Activated naive CD4-positive, alpha-beta T cell treated with anti-CD3 and anti-CD28 coated beads, Interleukin-2, amount 50 U/mL, for 72 hours (primary cell): ENCODE measurements at places on chromosomes 5 and 9. TPM values are rescaled to one million over a fixed set of nuclear protein-coding genes. Genes with fewer than 3 reads are reported as not detected.

DNA sequence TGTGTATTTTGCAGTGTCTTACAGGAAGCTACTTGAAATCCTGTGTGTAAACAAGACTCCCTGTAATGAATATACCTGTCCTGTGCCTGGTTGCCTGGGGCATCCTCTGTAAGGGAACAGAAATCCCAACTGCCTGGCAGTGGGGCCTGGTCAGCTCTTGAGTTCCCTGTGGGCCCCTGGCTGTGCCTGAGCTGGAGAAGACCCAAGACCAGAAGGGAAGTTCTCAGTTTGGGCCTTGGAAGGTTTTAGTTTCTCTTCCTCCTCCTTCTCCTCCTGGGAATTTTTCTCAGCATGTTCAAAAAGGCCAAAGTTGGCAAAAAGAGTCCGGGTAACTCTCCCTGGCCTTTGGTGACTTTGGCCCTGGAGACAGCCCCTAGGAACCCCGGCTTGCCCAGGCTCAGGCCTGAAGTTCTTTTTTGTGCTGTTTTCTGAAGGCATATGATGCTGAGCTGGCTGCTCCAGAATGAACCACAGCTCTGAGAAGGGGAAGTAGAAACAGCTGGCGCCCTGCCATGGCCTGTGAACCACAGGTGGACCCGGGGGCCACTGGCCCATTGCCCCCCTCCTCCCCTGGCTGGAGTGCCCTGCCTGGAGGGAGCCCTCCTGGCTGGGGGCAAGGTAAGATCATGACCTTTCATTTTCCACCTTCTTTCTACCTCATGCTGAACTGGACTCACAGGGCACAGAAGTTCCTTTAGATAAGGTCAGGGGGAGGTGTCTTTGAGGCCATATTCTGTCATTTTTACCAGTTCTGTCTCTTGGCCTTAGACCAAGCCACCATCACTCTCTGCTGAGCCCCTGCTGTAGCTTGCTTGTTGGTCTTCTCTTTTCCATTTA lies 5.8 kb downstream of the TMEM268 start:
- DNase-seq, result no peak

- DNase-seq, result no peak
These were observed 12.5 kb downstream of the RGS3 start for GRCh38 chr9:113475992-113476391.

- no peak for DNase-seq
These were observed 26.7 kb downstream of the RNF145 start for GRCh38 chr5:159182691-159183090.

DNA sequence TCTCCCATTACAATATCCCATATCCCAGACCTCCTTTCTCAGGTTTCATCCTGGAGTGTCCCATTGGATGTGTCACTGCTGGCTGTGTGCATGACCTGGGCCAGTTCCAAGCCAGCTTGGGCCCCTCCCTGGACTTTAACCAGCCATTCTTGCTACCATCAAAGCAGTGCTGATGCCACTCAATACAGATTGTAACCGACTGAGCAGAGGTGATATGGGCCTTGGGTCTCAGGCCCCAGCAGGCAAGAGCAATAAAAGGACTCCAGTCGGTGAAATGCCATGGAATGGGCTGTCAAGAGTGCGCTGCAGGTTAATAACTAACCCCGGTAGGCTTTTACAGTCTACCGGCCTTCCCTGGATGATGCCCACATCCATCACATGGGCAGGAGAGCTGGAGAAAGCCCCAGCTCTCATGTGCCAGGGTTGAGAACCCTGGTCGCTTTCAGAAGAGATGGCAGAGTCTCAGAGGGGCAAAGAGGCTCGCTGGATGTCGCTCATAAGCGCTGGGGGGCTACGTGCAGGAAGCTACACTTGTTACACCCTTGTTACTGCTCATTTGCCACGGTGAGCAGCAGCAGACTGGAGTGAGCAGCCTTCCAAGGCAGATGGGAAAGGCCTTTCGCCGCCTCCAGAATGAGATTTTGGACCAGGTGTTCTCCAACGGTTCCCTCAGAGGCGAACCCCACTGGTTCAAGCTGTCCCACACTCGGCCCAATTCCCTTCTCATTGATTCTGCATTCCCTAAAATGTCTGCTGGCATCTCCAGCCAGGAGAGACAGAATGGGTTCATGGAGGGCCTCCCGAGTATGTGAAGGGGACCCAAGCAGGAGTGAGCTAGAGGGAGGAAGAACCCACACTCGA lies 13.2 kb downstream of the EPB41L4B start:
- no peak for DNase-seq

- no peak for DNase-seq
These were observed 492.2 kb downstream of the NR2F1-AS1 start for GRCh38 chr5:93088592-93089389.

DNA sequence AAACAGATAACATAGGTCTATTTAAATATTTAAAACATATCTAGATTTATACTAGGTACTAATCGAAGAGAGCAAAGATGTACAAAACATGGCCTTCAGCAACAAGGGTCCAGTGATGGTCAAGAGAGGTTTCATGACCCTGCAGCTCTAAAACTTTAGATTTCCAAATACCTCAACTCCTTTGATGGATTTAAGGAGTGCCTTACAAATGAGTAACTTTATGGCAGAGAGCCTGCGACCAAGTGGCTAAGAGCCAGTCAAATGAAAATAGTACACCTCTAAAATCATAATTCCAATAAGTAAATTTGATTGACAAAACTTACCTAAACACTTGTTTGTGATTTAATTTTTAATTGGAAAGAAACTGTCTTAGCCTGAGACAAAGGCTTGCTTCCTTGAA lies 4.7 kb upstream of the SH3RF2 start:
- no peak for DNase-seq

- DNase-seq, result no peak
These were observed 21.9 kb upstream of the FAM169A start for GRCh38 chr5:74888117-74888516.

GRCh38 chr5:177124486-177124991 lies 9.0 kb upstream of the NSD1 start:
- DNase-seq, result no peak

DNA sequence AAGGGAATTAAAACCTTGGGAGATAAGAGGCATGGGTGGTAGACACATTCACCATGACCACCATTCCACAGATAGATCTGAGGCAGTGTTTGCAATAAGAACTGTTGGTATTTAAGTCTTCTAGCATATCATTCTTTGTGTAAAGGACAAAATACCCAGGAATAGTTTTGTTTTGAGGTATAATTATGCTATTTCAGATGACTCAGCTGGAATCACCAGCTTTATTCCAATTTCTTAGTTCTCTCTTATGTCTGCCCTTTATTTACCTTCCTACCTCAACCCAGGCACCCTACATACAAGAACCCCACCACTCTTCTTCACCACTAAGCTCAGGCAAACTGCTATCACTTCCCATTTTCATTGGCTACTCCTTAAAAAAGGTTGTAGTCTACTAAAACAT lies 94.7 kb upstream of the TRIO start:
- no peak for DNase-seq

- no peak for DNase-seq
These were observed 559.8 kb upstream of the TYRP1 start for GRCh38 chr9:12133416-12133815.

- no peak for DNase-seq
These were observed 72.3 kb downstream of the PTBP3 start for GRCh38 chr9:112261133-112261532.

DNA sequence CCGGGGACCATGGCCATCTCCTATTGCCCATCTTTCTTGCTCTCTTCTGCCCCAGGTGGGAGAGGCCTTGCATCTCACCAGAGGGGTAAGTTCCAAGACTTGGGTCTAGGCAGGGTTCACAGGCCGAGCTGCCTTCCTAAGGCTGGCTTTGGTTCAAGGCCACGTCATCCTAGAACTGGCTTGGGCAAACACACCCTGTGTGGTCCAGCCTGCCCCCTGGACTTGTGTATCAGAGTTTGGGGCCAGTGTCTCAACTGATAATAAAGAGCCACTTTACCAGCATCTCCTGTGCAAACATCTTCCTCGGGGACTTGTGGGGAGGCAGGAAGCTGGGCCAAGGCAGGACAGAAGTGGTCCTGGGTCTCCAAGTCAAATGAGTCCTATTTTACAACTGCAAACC lies 17.8 kb downstream of the BOD1 start:
- no peak for DNase-seq

GRCh38 chr5:65481171-65481581 lies 544 bp downstream of the ADAMTS6 start:
- no peak for DNase-seq

GRCh38 chr5:69084195-69084594 lies 9.6 kb upstream of the SLC30A5 start:
- no peak for DNase-seq

- no peak for DNase-seq
These were observed 56.9 kb upstream of the RASA1 start for GRCh38 chr5:87210743-87211142.

GRCh38 chr9:121950866-121951265 lies 142.2 kb downstream of the TTLL11 start:
- DNase-seq, result no peak

GRCh38 chr5:35218981-35219380 lies 11.3 kb downstream of the PRLR start:
- no peak for DNase-seq

- no peak for DNase-seq
These were observed 15.9 kb downstream of the LOX start for GRCh38 chr5:122062205-122062604.

GRCh38 chr5:107204413-107204812 lies 466.3 kb downstream of the EFNA5 start:
- DNase-seq, result no peak

FOXD1 gene
- total RNA-seq, result not detected

CD72 gene
- 16.7 TPM for total RNA-seq

FAM81B gene
- total RNA-seq, result not detected

CCDC192 gene
- not detected for total RNA-seq

TNPO1 gene
- 93.0 TPM for total RNA-seq

LAMC3 gene
- 1.1 TPM for total RNA-seq

POLR3G gene
- 11.7 TPM for total RNA-seq

TEX48 gene
- total RNA-seq, result not detected

ENHO gene
- total RNA-seq, result 0.31 TPM

PLAA gene
- total RNA-seq, result 31.5 TPM

SPINK7 gene
- total RNA-seq, result not detected
